ENCODE measurements at places on chromosomes 4 and X.

- DNase-seq, result peak; percentile 29
Observed at GRCh38 chrX:73577361-73577760, 14.4 kb downstream of the CHIC1 start.

- DNase-seq, result no peak
Observed at GRCh38 chr4:139054791-139055505, 39.4 kb downstream of the NOCT start.

GRCh38 chr4:91116861-91117260 is 989.7 kb downstream of the CCSER1 start:
- DNase-seq, result no peak

DNA sequence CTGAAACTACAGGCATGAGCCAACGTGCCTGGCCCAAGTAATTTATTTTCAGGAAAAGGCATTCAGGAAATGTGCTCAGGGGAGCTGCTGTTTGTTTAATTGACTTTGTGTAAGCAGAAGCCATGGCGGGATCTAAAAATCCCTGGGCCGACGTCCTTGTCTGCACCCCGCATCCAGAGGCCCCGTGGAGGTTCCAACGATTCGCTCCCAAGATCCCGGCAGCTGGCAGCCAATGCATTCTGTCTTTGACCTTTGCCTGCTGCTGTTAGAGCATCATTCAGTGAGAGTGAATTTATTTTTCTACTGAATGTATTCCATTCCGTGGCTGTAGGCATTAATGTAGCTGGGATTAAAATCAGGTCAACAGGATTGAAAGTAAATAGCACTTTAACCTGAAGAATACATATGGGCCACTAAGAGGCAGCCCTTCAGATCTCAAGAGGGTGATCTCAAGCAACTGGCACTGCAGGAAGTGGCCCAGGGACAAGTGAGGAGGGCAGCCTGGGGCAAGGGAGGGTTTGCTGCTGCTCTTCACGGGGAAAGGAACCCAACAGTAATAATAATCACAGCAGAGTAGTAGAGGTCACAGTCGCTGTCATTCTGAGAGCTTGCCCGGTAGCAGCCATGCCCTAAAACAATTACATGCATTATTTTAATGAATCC is 75.2 kb downstream of the PSAPL1 start:
- no peak for DNase-seq

GRCh38 chrX:33357606-33358005 is 146.3 kb upstream of the DMD start:
- no peak for DNase-seq

- DNase-seq, result no peak
Observed at GRCh38 chrX:17525266-17525665, 150.3 kb downstream of the NHS start.

DNA sequence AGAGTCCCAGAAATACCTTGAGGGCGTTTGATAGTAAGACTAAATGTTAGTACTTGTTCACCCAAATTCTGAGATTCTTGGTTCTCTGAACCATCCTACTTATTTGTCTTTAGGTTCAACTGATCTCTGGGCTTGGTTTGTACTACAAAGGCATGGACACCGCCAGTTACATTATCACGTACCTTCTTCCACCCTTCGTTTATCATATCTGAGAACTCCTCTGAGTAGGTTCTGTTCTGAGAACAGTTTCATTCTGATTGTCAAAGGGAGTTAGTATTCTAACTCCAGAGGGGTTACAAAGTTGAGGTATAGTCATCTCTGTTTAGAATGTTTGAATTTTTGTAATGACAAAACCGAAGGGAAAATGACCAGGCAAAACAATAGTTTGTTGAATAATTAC is 19.3 kb downstream of the ZFX start:
- DNase-seq, result no peak

DNA sequence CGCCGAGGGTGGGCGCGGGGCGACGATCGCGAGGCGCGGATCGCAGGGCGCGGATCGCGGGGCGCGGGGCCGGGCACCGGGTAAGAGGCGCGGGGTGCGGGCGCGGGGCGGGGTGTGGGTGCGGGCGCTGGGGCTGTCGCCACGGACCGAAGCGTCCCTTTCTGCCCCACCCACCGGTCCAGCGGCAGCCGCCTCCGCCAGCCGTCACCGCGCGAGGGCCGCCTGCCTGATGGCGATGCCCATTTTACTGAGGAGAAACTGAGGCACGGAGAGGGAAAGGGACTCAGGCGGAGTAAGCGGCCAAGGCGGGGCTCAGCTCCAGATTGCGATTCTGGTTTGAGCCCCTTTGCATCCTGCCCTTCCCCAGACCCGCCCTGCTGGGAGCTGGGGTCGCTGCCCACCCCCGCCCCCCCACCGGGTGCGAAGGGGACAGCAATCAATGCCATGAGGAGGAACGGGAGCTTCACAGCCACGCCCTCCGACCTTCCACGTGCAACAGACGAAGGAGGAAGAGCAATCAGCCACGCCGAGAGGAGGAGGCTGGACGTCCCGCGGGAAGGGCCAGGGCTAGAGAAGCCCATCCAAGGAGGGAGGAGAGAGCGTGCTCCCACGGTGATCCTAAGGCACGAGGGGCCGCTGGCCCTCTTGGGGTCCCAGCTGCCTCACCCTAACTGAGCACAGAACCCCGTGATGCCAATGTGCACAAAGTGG is 10.9 kb upstream of the MAN2B2 start:
- no peak for DNase-seq

Measured in AG04450 (cell line).